Fibroblast of skin of right biceps (primary cell): ENCODE measurements at places on chromosomes 3 and 15.

DNA sequence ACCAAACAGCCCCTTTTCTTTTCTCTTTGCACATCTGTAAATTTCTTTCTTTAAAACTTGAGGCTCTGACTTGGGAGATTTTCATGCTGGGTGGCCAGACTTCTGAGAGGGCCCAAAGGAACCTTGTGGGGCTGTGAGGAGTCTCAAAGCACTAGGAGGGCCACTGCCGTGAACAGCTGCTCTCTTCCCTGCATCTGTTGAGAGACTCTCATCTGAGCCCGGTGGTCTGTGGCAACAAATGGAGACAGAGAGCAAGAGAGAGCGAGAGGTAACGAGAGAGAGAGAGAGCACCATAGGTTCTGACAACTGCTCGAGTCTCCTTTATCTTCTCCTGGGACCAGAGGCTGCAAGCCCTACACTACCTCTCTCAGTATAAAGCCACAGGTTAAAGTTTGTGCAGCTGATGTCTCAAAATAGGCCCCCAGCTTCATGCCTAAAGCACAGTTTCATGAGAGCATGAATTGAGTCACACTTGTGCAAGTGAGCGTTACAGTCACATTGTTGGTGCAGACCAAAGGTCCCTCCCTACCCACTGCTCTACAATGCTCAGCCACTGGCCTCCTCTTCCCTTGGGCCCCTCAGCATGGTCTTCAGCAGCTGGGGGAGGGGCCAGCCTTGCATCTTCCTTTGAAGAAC lies 60.7 kb downstream of the ZNF621 start:
- no peak for DNase-seq

DNA sequence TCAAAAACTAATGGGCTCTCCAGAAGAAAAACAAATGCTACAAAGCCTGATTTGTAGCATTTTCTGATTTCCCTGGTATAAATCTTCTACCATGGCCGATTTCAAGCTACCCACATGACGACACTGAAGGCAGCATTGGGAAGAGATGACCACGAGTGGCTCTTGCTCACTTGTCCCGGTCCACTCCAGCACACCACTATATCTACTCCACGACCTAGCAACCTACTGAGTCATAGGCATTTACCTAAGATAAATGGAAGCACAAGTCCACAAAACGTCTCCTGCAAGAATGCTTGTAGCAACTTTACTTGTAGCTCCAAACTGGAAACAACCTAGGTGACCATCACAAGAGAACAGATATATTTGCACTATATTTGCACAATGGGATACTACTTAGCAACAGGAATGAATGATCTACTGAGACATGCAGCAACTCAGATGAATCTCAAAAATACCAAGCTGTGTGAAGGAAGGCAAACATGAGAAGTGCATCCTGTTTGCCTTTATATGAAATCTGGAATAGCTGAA lies 60.8 kb upstream of the HES1 start:
- no peak for DNase-seq

DNA sequence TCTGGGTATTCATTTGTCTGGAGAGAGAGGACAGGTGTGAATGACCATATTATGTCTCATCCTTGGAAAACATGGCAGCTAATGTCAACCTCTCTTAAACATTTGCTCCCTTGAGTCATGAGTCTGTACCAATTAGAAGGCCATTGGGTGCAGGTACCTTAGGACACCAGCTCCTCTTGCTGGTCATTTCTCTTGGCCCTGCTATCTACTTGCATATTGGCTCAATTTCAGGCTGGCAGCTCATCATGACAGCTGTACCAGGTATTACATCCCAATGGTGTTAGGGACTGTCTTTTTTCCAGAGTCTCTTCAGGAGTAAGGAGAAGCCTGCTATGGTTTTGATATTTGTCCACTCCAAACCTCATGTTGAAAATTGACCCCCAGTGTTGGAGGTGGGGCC lies 92.2 kb upstream of the ANKRD28 start:
- no peak for DNase-seq

DNA sequence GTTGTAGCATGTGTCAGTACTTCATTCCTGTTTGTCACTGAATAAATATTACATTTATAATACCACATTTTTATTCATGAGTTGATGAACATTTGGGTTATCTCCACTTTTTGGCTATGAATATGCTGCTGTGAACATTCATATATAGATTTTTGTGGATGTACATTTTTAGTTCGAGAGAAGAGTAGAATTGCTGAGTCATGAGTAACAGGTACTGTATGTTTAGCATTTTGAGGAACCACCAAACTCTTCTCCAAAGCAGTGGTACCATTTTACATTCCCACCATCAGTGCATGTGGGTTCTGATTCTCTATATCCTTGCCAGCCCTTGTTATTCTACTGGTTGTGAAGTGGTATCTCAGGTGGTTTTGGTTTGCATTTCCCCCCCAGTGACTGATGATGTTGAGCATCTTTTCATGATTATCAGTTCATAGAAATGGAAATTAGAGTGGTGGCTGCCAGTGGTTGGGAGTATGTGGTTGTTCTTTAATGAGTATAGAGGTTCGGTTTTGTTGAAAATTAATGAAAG lies 59.6 kb downstream of the CCDC66 start:
- no peak for DNase-seq

DNA sequence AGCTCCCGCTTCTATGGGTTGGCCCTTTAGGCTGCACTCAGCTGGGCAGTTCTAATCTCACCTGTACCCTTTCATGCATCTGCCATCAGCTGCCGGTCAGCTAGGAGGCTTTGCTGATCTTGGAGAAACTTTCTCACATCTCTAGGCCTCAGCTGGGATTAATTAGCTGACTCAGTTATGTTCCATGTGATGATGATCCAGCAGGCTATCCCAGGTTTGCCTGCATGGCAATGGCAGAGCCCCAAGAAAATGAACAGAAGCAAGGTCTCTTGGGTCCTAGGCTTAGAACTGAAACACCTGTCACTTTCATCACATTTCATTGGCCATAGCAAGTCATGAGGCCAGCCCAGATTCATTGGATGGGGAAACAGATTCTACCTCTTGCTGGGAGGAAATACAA lies 304.6 kb upstream of the TBC1D5 start:
- peak; percentile 53 for DNase-seq

- DNase-seq: peak; percentile 31
Observed at GRCh38 chr3:138072796-138073195, 42.6 kb downstream of the DZIP1L start.

DNA sequence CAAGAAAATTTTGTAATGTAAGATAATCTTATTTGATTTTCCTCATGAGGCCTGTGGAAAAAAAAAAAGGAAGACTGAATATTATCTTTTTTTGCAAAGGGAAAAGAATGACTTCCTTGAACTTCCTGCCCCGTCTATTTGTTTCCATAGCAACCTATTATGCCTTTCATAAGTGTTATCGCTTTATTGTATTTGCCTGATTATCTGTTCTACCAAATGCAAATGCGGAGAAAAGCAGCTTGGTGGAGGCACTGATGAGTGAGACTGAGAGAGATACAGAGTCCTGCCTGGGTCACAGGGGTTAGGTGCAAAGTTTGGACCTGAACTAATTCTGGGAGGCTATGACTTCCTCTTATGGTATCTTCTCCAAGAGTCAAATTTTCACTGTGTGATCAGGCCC lies 334.0 kb upstream of the KCNMB2 start:
- no peak for DNase-seq

DNA sequence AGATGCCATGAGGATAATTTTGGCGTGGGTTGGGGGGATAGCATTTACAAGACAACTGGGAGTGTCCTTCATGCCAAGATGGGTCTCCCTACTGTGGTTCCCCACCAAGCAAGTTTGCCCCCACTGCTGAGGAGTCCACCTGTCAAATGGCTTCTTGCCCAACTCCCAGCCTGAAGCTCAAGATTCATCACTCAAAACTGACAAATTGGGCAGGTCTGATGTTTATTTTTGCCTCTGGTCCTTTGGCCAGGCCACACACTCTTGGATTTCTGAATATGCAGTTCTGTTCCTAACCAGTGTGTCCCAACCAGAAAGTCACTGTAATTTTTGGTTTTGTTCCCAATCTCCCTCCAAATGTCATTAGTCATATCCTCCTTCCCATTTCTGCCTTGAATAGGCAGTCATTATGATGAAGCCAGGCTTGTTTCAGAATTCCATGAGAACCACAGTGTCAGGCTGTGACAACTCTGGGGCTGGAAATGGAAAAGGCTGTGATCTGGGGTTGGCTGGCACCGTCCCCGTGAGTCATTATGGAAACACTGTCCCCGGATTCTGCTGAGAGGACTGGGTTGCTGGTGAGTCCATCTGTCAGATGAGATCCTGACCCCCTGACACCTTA lies 29.3 kb upstream of the MEF2A start:
- peak; percentile 90 for DNase-seq

GRCh38 chr15:75532413-75533250 lies 46.5 kb downstream of the PTPN9 start:
- peak; percentile 19 for DNase-seq

GRCh38 chr3:62238431-62238830 lies 134.9 kb downstream of the FEZF2 start:
- no peak for DNase-seq

- peak; percentile 37 for DNase-seq
Observed at GRCh38 chr3:188926741-188927511, 244.8 kb upstream of the TPRG1 start.

DNA sequence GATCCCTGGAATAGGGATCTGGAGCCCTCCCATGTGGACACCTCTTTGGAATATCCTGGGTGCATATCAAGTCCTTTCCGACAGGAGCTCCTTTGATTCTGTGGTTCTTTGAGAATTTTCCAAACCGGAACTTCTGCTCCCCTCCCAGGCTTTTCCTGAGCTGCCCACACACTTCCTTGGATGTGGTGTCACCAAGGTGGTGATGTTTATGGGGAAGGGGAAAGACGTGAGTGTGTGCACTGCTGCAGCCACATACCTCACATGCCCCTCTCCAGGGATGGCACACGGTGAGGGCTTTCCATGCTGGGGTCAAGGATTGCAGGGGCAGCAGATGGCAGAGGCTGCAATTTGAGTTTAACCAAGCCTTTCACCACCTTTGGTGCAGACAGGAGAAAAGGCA lies 27.9 kb upstream of the PSTPIP1 start:
- DNase-seq: no peak

DNA sequence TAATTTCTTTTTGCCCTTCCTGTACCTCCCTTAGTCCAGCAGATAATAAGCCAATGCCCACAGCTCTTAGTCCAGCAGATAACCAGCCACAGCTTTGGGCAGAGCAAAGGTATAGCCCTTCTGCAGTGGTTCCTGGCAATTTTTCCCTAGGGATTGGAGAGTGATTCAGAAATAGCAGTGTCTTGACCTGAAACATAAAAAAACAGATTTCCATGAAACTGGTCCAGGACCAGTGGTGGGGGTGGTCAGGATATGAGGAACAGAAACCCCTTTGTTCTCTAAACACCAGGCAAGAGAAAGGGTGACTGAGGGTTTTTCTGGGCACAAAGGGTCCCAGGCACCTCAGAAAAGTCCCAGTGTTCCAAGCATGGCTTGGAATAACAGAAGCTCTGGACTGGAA lies 103.4 kb downstream of the ARRDC4 start:
- DNase-seq: no peak

DNA sequence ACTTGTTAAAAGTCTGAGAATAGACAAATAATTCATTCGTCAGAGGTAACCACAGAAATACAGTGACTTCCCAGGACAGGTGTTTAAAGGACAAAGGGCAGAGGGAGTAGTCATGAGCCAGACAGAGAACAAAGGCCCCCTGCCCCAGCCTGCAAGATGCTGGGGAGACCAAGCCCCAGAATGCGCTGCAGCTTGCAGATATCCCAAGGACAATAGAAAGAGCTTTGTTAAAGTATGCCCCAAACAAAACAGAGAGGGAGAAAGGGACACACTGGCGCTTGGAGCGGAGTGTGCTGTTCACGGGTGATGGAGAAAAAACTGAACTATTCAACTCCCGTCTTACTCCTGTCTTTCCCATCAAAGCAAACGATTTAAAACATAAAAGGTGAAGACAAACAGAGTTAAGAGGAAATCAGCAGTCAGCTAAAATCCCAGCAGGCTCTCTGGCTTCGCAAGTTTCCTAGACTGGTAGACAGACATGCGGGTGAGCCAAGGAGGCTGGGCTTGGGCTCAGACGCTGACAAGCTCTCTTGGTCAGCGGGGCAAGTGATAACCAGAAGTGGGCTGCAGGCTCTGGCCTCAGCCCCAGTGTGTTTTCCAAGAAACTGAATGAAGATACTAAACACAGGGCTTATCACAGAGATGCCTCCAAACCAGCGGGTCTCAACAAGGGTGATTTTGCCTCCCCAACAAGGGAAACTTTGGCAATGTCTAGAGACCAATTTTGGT lies 130.1 kb downstream of the UACA start:
- DNase-seq: no peak

DNA sequence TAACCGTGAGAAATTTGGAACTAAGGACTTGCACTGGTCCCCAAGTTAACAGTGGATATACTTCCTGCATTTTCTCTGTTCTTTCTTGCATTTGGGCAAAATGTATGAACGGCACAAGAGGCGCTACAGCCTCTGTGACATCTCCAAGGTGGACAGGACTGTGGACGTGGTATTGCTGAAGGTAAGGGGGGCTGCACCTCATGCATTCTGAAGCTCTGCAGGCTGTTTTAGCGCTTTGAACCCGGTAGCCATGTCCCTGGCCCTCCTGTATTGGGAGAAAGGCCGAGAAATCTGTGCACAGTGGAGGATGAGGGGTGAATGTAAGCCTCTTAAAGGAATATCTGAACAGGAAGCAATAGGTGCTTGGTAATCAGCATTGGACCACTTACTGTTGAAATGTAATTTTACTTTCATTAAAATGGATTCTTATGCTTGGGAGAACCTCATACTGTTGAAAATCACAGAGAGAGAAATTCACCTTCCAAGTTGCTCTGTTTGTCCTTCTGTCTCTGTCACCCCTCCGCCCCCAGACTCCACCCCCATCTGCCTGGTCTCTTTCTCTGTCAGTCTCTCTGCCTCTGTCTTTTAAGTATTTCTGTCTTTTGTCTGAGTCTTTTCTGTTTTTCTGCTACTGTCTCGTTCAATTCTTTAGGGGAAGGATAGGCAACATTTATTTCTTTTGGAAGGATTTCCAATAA lies 174.6 kb downstream of the KLHL25 start:
- DNase-seq: no peak

- DNase-seq: peak; percentile 42
Observed at GRCh38 chr3:169836078-169836941, 23.6 kb upstream of the LRRC34 start.

DNA sequence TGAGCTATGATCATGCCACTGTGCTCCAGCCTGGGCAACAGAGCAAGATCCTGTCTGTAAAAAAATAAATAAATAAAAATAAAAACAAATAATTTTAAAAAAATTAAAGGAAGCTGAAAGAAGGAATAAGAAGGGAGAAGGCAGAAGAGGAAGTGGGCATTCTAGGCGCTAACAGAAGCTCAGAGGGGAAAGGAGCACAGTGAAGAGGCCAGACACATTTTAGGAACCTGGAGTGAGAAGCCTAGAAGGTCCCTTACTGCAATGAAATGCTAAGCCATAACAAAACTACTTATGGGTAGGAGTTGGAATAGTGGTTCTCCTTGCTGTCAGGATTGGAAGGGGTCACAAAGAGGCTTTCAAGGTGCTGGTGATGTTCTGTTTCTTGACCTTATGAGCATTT lies 64.0 kb downstream of the ITGB5 start:
- no peak for DNase-seq

DNA sequence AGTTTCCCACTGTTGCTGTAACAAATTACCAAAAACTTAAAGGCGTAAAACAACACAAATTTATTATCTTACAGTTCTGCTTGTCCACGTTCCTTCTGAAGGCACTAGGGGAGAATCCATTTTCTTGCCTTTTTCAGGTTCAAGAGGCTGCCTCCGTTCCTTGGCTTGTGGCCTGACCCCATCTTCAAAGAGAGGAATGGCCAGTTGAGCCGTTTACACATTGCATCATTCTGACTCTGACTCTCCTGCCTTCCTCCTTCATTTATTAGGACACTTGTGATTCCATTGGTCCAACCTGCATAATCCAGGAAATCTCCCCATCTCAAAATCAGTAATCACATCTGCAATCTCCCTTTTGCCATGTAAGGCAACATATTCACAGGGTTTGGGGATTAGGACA lies 122.7 kb upstream of the BHLHE40 start:
- no peak for DNase-seq
